ENCODE measurements at places on chromosomes 4 and X.

DNA sequence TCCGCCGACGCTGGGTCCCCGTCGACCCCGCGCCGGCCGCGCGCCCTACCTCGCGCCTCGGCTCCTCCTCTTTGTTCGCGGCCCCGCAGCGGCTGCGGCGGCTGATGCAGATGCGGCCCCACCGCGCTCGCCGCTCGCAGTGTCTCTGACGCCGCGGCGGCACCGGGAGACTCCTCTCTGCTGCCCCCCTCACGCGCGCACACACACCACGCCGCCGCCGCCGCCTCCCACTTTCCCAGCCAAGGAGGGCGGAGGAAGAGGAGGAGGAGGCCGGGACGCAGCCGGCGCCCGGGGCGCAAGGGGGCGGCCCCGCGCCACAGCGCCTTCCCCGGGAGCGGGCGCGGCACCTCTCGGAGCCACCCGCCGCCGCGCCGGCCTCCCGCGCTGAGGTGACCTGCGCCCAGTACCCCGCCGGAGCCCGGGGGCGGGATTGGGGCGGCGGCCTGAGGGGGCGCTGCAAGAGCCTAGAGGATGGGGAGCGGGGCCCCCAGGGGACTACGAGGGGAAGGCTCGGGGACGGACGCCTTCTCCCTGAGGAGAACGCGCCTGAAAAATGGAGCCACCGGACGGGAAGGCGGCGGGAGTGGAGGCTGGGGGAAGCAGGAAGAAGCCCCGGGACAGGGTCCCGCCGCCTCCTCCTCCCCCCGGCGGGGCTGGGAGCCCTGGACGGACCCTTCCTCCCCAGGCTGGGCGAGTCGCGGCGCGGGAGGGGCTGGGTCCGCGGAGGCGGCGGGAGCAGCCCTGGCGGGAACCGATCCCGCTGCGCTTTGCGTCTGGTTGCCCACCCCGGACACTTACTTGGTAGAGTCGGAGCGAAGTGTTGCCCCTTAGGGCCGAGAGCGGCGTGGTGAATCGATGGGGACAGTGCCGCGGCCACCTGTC is at the start of gene SH3RF1:
Gene SH3RF1, minus strand, starts transcription at position 147 of the 882 bp plus-strand sequence. CDS start 1,744 bp downstream, outside the sequence.
- no peaks in the 10 kb centered on the region for H3K4me1 ChIP-seq
- no peaks in the 10 kb centered on the region for H3K36me3 ChIP-seq
- peak; percentile 64 for ATAC-seq
- peaks cover 48% of the 10 kb centered on the region for H3K27me3 ChIP-seq

DNA sequence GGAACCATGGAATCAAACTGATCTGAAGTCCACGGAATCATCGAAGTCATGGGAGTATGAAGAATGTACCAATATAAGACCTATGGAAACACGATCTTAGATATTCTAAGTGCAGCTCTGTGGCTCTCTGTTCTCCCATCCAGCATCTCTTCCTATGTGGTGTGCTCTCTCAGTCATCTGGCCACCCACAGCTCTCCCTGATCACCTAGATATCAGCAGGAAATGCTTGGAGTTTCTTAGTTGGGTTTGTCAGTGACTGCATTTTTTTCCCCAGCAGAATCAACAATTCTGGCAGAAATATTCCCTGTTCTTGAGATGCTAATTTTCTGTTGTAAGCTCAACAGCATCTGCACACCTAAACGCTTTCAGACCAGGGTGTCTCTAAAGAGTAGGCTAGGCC is 94.1 kb downstream of the GC start:
- H3K27ac ChIP-seq, result no peak overlapping the region
- H3K27me3 ChIP-seq, result peaks cover 9% of the 10 kb centered on the region
- H3K4me3 ChIP-seq, result no peak overlapping the region
- ATAC-seq, result no peak

GRCh38 chr4:36485885-36486284 is 204.5 kb downstream of the DTHD1 start:
- H3K36me3 ChIP-seq, result no peaks in the 10 kb centered on the region
- H3K4me3 ChIP-seq, result no peak overlapping the region
- no peaks in the 10 kb centered on the region for H3K4me1 ChIP-seq
- no peak overlapping the region for H3K27ac ChIP-seq
- H3K27me3 ChIP-seq, result peaks cover 11% of the 10 kb centered on the region

- H3K4me1 ChIP-seq, result no peaks in the 10 kb centered on the region
- no peak overlapping the region for H3K27ac ChIP-seq
- no peak overlapping the region for H3K4me3 ChIP-seq
- no peaks in the 10 kb centered on the region for H3K27me3 ChIP-seq
- peak; percentile 50 for ATAC-seq
- H3K36me3 ChIP-seq, result peaks cover 100% of the 10 kb centered on the region
Observed at GRCh38 chr4:77052352-77052751, 23.4 kb downstream of the CCNI start.

GRCh38 chr4:71827826-71828225 is 43.9 kb upstream of the GC start:
- H3K4me3 ChIP-seq, result no peak overlapping the region
- no peak overlapping the region for H3K27ac ChIP-seq
- H3K27me3 ChIP-seq, result no peaks in the 10 kb centered on the region
- H3K4me1 ChIP-seq, result no peaks in the 10 kb centered on the region

DNA sequence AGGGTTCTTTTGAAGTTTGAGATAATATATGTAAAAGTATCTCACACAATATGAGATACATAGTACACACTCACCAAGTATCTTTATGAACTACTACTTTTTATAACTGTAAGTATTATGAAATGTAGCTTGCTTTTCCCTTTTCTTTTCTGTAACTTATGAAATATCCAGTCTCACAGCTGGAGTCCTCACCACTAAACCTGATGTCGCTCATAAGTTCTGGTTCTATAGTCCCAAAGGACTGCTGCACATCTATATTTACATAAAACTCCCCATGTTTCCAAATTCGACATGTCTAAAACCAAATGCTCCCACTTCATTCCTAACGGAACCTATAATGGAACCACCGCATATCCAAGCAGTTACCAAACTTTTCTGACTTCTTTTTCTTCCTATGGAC is 186.5 kb upstream of the SLC7A11 start:
- H3K4me3 ChIP-seq, result no peak overlapping the region
- H3K36me3 ChIP-seq, result no peaks in the 10 kb centered on the region
- no peak for ATAC-seq
- H3K27me3 ChIP-seq, result no peaks in the 10 kb centered on the region
- no peak overlapping the region for H3K27ac ChIP-seq

DNA sequence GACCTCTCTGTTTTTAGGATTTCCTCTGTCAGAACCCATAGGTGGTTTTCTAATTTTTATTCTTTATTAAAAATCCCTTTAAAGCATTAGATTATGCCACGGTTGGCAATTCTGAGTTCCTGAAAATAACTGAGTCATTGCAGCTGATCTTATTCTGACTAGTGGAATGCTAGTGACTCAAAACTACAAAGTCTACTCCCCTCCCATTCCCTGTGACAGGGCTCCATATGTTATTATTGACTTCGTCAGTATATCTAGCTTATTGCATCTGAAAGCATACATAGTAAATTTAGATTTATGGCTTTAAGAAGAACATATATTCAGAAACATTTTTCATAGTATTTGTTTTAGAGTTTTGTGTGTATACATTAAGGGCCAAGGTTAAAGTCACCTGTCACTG is 38.5 kb downstream of the HERC3 start:
- peak overlapping the region; percentile 65 for H3K27ac ChIP-seq
- peaks cover 32% of the 10 kb centered on the region for H3K4me1 ChIP-seq
- no peaks in the 10 kb centered on the region for H3K27me3 ChIP-seq
- peak; percentile 97 for ATAC-seq
- H3K36me3 ChIP-seq, result peaks cover 35% of the 10 kb centered on the region
- H3K4me3 ChIP-seq, result no peak overlapping the region

- no peak overlapping the region for H3K27ac ChIP-seq
- no peaks in the 10 kb centered on the region for H3K27me3 ChIP-seq
- ATAC-seq, result no peak
- H3K4me3 ChIP-seq, result no peak overlapping the region
- H3K36me3 ChIP-seq, result peaks cover 1% of the 10 kb centered on the region
Observed at GRCh38 chr4:2248821-2249261, 6.9 kb upstream of the HAUS3 start.

DNA sequence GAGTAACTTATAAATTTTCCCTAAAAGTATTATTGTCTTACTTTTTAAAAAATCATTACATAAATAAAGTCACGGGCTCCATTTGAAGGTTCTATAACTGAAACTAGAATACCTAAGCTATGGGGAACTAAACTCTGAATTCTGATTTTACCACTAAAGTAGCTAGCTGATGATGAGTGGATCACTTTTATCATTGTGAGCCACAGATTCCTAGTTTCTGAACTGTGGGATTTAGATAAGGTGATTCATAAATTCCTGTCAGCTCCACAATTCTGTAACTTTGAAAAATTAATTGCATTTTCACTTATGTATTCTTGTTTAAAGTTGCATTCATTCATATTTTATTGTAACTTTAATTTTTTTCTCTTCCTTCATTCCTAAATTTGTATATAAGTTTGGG is 540.9 kb downstream of the GBA3 start:
- no peaks in the 10 kb centered on the region for H3K4me1 ChIP-seq
- ATAC-seq, result no peak
- H3K27me3 ChIP-seq, result no peaks in the 10 kb centered on the region
- no peak overlapping the region for H3K4me3 ChIP-seq
- H3K36me3 ChIP-seq, result no peaks in the 10 kb centered on the region

GRCh38 chr4:152605641-152606335 is 69.9 kb upstream of the FBXW7 start:
- H3K27me3 ChIP-seq, result no peaks in the 10 kb centered on the region
- ATAC-seq, result no peak
- H3K4me1 ChIP-seq, result no peaks in the 10 kb centered on the region
- no peaks in the 10 kb centered on the region for H3K36me3 ChIP-seq

DNA sequence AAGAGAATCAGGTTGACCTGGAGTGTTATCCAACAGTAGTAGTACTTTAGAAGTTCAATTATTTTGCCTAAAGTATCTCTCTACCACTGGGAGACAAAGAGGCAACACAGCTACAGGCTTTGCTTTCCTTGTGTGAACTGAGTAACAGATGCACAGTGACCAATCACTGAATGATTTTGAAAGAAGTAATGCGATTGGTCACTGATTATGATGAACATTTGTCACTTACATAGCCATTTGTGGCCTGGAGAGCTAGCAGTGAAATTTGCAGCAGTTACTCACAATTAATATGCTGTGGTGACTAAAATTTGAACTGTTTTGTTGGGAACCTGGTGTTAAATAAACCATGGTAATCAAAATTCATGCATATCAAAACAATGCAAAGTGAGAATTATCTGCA is 508.7 kb upstream of the DIPK2B start:
- H3K27me3 ChIP-seq, result no peaks in the 10 kb centered on the region
- ATAC-seq, result peak; percentile 9
- peaks cover 15% of the 10 kb centered on the region for H3K4me1 ChIP-seq
- peak overlapping the region; percentile 96 for H3K27ac ChIP-seq
- peak overlapping the region; percentile 73 for H3K4me3 ChIP-seq

- H3K4me3 ChIP-seq, result no peak overlapping the region
- H3K36me3 ChIP-seq, result no peaks in the 10 kb centered on the region
- H3K27ac ChIP-seq, result no peak overlapping the region
- no peak for ATAC-seq
Observed at GRCh38 chrX:25343060-25343459, 327.3 kb upstream of the ARX start.

DNA sequence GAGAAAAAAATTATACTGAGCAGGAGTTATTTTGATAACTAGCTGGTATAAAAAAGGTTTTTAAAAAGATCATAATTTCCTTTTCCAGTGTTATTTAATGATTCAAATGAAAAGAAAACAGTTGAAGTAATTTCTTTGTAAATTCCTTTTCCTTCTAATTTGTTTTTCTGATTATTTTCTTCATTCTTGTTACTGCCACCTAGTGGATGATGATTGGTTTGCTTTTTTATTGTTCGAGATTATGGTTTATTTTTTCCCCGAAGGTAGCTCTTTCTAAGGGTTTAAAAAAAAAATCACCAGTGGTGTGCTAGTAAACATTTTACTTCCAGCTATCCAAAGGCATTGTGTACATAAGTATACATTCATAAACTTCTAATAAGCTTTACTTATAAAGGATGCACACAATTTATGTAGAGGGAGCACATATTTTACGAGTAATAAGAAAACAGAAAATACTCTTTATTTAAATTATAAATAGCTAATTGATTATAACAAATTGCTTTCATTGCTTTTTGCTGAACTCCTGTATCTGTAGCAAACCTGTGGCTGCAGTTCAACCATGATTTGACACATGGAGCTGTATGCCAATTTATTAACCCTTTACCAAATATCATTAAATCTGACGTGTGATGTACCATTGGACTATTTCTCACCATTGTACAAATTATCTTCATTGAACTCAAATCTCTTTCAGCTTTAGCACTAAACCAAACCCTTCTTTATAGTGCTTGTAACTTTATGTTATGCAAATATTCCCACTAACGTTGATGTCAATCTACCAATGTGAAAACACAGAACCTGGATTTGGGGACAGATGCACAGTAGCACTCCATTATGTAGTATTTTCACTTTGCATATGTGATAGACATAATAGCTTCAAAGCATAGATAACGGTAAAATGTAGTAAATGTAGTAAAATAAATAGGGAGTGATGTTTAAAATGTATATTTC is 97.8 kb upstream of the ANK2 start:
- H3K27me3 ChIP-seq, result peaks cover 6% of the 10 kb centered on the region
- H3K36me3 ChIP-seq, result no peaks in the 10 kb centered on the region
- no peak overlapping the region for H3K4me3 ChIP-seq
- no peak overlapping the region for H3K27ac ChIP-seq

GRCh38 chr4:122783301-122784215 is 43.1 kb upstream of the FGF2 start:
- no peak overlapping the region for H3K27ac ChIP-seq
- H3K36me3 ChIP-seq, result peaks cover 5% of the 10 kb centered on the region
- no peak overlapping the region for H3K4me3 ChIP-seq
- no peak for ATAC-seq
- H3K27me3 ChIP-seq, result peaks cover 5% of the 10 kb centered on the region

GRCh38 chr4:39655876-39656275 is 17.2 kb upstream of the SMIM14 start:
- no peaks in the 10 kb centered on the region for H3K27me3 ChIP-seq
- H3K27ac ChIP-seq, result no peak overlapping the region
- peak; percentile 49 for ATAC-seq
- H3K4me3 ChIP-seq, result no peak overlapping the region
- H3K4me1 ChIP-seq, result no peaks in the 10 kb centered on the region

- no peak for ATAC-seq
- H3K36me3 ChIP-seq, result no peaks in the 10 kb centered on the region
- H3K27ac ChIP-seq, result no peak overlapping the region
- no peak overlapping the region for H3K4me3 ChIP-seq
Observed at GRCh38 chr4:148563684-148564083, 121.5 kb upstream of the NR3C2 start.

- H3K4me3 ChIP-seq, result no peak overlapping the region
- no peak for ATAC-seq
Observed at GRCh38 chrX:100946299-100946927, 17.7 kb upstream of the XKRX start.

DNA sequence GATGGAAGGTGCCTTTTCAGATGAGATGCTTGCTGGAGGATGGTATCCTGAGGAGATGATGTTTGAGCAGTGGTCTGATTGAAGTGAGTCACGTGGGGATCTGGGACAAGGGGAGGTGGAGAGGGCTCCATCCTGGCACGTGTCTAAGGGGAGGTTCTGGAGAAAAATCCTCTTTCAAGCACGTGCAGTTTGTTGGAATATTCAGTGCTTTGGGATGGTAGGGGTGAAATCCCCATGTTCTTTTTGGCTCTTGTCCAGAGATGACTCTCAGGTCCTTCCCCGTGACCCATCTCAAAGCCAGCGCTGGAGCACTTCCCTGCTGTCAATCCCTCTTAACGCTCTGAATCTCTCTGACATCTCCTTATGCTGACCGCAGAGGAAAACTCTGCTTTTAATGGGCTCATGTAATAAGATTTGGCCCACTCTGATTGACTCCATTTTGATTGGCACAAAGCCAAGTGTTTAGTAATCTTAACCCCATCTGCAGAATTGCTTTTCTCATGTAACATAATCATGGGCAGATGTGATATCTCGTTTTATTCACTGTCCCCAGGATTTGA is 10.8 kb upstream of the KLKB1 start:
- no peaks in the 10 kb centered on the region for H3K36me3 ChIP-seq
- H3K27ac ChIP-seq, result no peak overlapping the region
- no peak overlapping the region for H3K4me3 ChIP-seq
- no peaks in the 10 kb centered on the region for H3K27me3 ChIP-seq
- H3K4me1 ChIP-seq, result no peaks in the 10 kb centered on the region

Data from activated T-helper 17 cell treated with anti-CD3 and anti-CD28 coated beads, Interleukin-2, amount 50 U/mL, for 72 hours (primary cell).